ENCODE measurements at places on chromosomes 3 and 15. TPM values are rescaled to one million over a fixed set of nuclear protein-coding genes. Genes with fewer than 3 reads are reported as not detected.

Gene SLC22A14
- not detected for polyA plus RNA-seq

DNA sequence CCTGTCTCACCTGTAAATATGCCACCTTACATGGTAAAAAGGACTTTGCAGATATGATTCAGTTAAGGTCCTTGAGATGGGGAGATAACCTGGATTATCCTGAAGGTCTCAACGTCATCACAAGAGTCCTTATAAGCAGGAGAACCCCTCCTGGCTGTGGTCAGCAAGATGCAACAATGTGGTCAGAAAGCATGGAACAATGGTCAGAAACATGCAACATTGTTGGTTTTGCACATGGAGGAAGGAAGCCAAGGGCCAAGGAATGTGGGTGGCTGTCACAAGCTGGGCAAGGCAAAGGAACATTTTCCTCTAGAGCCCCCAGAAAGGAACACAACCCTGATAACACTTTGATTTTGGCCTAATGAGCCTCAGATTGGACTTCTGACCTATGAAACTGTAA, 9.4 kb upstream of the SUMF1 start:
- H3K4me1 ChIP-seq: 0 out of 2 replicates have a peak, but pooled peaks cover 7% of the 10 kb centered on the region
- no peak for DNase-seq
- no peaks in the 10 kb centered on the region for H3K36me3 ChIP-seq
- H3K27me3 ChIP-seq: peaks cover 26% of the 10 kb centered on the region

DNA sequence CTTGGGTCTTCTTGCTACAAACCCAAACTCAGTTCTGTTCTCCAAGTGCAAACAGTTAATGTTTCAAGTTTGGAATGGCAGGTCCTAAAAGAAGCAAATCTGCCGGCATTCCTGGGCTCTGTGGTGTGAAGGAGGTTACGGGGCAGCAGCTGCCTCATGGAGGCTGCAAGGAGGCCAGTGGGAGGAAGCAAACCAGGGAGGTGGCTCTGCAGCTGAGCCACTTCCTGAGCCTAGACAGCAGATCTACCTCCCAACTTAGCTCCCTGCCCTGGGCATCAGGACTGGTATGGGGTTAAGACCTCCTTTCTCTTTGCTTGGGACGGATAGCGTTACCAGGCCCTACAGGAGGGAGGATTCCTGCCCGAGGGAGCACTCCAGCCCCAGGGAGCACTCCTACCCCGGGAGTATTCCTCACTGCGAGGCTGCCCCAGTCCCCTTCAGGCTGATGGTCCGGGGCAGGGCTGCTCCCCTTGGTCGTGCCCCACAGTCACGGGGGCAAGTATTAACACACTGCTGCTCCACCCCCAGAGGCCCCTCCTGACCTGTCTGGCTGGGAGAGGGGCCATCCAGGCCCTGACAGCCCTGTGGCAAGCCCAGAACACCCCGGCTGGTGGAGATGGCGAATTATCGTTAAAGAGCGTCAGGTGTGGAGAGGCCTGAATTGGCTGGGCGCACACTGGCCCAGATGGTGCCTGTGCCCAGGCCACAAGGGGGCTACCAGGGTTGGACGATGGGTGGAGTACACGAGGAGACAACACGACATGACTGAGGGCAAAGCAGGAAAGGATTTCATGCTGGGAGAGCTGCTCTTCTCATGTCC, 129.9 kb downstream of the ATP10A start:
- H3K4me3 ChIP-seq: no peak overlapping the region
- H3K27ac ChIP-seq: no peak overlapping the region
- H3K36me3 ChIP-seq: peaks cover 6% of the 10 kb centered on the region
- no peaks in the 10 kb centered on the region for H3K27me3 ChIP-seq
- no peak for DNase-seq
- H3K4me1 ChIP-seq: peaks cover 22% of the 10 kb centered on the region

GRCh38 chr3:162200836-162201235, 704.2 kb downstream of the OTOL1 start:
- H3K36me3 ChIP-seq: no peaks in the 10 kb centered on the region
- no peak overlapping the region for H3K27ac ChIP-seq
- DNase-seq: no peak
- no peak overlapping the region for H3K4me3 ChIP-seq
- H3K4me1 ChIP-seq: peaks cover 13% of the 10 kb centered on the region

DNA sequence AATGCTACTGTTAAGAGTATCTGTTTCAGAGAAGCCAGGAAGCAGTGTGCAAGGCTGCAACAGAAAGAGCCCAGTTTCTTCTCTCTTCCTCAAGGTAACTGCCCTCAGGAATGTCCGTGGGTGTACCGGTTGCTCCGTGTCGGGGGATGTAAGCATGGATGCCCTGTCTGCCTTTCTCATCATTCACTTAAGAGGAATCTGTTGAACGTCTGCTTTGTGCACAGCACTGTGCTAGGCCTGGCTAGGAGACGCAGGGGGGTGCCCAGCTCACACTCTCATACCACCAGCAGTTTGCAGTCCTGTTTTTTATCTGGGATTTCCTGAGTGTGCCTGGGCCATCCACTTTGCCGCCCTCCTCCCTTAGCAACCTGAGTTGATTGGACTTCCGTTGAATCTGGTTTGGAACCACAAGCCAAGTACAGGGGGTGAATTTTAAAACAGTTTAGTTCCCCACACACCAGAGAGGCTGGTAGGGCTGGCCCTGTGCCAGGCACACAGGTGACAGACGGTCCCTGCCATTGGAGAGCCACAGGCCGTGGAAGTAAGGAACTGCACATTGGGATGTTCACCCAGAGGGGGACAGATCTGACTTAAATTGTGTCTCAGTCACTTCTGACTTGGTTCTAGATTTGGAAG, 11.2 kb downstream of the BOC start:
- H3K36me3 ChIP-seq: no peaks in the 10 kb centered on the region
- no peak overlapping the region for H3K27ac ChIP-seq
- peaks cover 16% of the 10 kb centered on the region for H3K4me1 ChIP-seq
- H3K27me3 ChIP-seq: no peaks in the 10 kb centered on the region
- no peak overlapping the region for H3K4me3 ChIP-seq

DNA sequence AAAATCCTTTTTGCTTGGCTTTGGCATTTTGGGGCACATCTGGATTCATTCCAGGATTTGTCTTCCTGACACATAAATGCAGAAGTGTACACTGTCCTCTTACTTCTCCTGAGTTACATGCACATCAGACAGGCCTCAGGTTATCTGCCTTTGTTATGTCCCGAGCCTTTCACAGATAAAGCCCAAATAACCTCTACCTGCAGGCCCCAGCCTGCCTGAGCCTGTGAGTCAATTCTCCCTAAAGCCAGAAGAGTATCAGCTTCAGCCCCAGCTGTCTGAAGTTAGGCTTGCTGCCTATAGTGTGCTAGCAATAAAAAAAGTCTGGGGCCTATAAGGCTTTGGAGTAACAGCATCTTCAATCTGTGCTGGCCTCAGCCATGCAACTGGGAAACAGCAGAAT, 17.7 kb upstream of the GSK3B start:
- H3K4me1 ChIP-seq: peaks cover 25% of the 10 kb centered on the region
- H3K36me3 ChIP-seq: no peaks in the 10 kb centered on the region
- DNase-seq: no peak
- no peak overlapping the region for H3K27ac ChIP-seq

GRCh38 chr15:43250785-43251184, 15.9 kb downstream of the TGM5 start:
- DNase-seq: no peak
- peaks cover 21% of the 10 kb centered on the region for H3K27me3 ChIP-seq
- H3K4me1 ChIP-seq: peaks cover 3% of the 10 kb centered on the region
- H3K36me3 ChIP-seq: no peaks in the 10 kb centered on the region
- H3K27ac ChIP-seq: no peak overlapping the region

DNA sequence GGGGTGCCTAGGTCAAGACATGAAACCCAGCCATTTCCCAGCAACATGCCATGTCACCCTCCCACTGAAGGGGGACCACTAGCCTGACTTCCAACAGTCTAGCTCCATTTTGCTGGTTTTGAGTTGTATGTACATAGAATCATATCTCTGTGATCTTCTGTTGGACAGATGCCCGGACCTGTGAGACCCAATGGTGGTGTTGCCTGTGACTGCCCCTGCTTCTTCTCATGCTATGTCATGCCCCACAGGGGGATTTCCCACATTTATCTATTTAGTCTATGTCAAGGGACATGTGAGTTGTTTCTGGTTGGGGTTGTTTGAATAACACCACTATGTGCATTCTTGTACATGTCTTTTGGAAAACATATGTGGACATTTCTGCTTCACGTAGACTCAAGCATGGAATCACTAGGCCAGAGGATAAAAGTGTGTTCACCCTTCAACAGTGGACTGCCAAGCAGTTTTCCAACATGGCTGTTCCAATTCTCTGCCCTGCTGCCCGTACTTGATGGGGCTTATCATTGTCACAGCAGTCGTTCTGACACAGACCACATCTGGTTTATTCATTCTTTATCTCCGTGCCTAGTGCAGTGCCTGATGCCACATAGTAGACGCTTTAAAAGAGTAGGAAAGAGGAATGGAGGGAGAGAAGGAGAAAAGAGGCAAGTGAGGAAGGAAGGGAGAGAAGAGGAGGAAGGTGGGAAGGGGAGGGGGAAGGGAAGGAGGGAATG, 114.4 kb downstream of the TPRA1 start:
- peaks cover 43% of the 10 kb centered on the region for H3K27me3 ChIP-seq
- no peak overlapping the region for H3K4me3 ChIP-seq
- H3K27ac ChIP-seq: no peak overlapping the region
- H3K4me1 ChIP-seq: no peaks in the 10 kb centered on the region

Gene HCLS1
- polyA plus RNA-seq: 39.2 TPM

GRCh38 chr3:136728918-136729317, 23.3 kb downstream of the STAG1 start:
- H3K27ac ChIP-seq: peak overlapping the region; percentile 79
- H3K27me3 ChIP-seq: no peaks in the 10 kb centered on the region

GRCh38 chr3:56115698-56116097, 352.6 kb downstream of the ERC2 start:
- no peak overlapping the region for H3K4me3 ChIP-seq
- H3K36me3 ChIP-seq: no peaks in the 10 kb centered on the region
- no peak overlapping the region for H3K27ac ChIP-seq
- no peaks in the 10 kb centered on the region for H3K27me3 ChIP-seq
- no peak for DNase-seq

DNA sequence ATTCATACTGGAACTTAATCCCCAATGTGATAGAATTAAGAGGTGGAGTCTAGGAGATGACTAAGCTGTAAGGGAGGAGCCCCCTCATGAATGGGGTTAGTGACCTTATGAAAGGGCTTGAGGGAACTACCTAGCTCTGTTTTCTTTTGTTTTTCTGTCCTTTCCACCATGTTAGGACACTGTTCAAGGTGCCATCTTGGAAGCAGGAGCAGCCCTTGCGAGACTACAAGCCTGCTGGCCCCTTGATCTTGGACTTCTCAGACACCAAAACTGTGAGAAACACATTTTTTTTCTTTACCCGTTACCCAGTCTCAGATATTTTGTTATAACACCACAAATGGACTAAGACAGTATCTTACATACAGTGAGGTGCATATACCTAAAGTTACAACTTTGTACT, 26.5 kb downstream of the GOLGA6A start:
- no peaks in the 10 kb centered on the region for H3K36me3 ChIP-seq
- no peak for DNase-seq
- no peak overlapping the region for H3K27ac ChIP-seq
- peaks cover 19% of the 10 kb centered on the region for H3K4me1 ChIP-seq
- no peak overlapping the region for H3K4me3 ChIP-seq

GRCh38 chr3:56795829-56796185, 5.9 kb downstream of the ARHGEF3 start:
- H3K27me3 ChIP-seq: no peaks in the 10 kb centered on the region
- H3K36me3 ChIP-seq: no peaks in the 10 kb centered on the region
- no peak overlapping the region for H3K27ac ChIP-seq
- no peak overlapping the region for H3K4me3 ChIP-seq
- DNase-seq: no peak

DNA sequence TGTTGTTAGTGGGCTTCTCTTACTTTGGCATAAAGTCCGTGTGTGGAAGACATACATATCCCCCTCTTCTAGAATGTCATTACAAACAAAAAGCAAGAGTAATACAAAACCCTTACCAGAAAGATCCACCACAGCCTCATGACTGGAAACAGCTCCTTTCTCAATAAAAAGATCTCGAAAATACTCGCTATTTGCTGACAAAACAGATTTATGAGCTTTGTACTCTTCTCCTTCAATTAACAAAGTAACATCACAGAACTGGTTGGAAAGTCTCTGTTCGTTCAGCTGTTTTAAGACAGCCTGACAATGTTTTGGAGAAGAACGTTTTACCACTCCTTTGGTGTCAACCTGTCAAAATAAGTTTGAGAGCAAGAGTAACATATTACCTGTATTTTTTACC, 5.9 kb downstream of the ZBTB11 start:
- H3K27ac ChIP-seq: no peak overlapping the region
- no peak for DNase-seq
- peaks cover 7% of the 10 kb centered on the region for H3K4me1 ChIP-seq
- H3K27me3 ChIP-seq: no peaks in the 10 kb centered on the region
- peaks cover 19% of the 10 kb centered on the region for H3K36me3 ChIP-seq

- no peak for DNase-seq
- no peaks in the 10 kb centered on the region for H3K36me3 ChIP-seq
- H3K4me3 ChIP-seq: no peak overlapping the region
- H3K4me1 ChIP-seq: peaks cover 29% of the 10 kb centered on the region
- no peaks in the 10 kb centered on the region for H3K27me3 ChIP-seq
Observed at GRCh38 chr15:32972686-32973085, 221.8 kb downstream of the FMN1 start.

DNA sequence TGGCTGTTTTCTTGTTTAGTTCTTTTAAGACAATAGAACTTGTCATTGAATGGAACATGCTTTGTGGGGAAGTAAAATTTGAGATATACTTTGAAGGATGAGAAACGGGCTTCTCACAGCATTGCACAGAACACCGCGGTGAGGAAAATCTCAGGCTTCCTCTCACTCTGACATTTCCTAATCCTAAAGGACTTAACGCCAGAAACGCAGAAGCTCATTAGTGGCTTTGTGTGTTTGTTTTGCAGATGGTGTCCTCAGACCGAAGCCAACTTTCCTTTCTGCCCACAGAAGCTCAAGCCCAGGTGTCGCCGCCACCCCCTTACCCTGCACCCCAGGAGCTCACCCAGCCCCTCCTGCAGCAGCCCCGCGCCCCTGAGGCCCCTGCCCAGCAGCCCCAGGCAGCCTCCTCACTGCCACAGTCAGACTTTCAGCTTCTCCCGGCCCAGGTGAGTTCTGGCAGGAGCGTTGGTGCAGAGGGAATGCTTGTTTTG, 78.9 kb upstream of the BLM start:
- H3K27ac ChIP-seq: no peak overlapping the region
- H3K4me3 ChIP-seq: no peak overlapping the region
- no peak for DNase-seq
- H3K36me3 ChIP-seq: peaks cover 19% of the 10 kb centered on the region
- no peaks in the 10 kb centered on the region for H3K27me3 ChIP-seq

- no peak overlapping the region for H3K4me3 ChIP-seq
- no peaks in the 10 kb centered on the region for H3K36me3 ChIP-seq
- H3K4me1 ChIP-seq: no peaks in the 10 kb centered on the region
- no peak for DNase-seq
- no peaks in the 10 kb centered on the region for H3K27me3 ChIP-seq
- H3K27ac ChIP-seq: no peak overlapping the region
Observed at GRCh38 chr15:75069301-75069925, 46.0 kb downstream of the PPCDC start.

Gene HIGD2B
- polyA plus RNA-seq: not detected

Gene FAM107A
- polyA plus RNA-seq: 0.13 TPM
